Stimulated activated CD4-positive, alpha-beta T cell treated with anti-CD3 and anti-CD28 coated beads, TNF-alpha, amount 100 ng/mL, for 1 hour (primary cell): ENCODE measurements at places on chromosomes 4 and X.

DNA sequence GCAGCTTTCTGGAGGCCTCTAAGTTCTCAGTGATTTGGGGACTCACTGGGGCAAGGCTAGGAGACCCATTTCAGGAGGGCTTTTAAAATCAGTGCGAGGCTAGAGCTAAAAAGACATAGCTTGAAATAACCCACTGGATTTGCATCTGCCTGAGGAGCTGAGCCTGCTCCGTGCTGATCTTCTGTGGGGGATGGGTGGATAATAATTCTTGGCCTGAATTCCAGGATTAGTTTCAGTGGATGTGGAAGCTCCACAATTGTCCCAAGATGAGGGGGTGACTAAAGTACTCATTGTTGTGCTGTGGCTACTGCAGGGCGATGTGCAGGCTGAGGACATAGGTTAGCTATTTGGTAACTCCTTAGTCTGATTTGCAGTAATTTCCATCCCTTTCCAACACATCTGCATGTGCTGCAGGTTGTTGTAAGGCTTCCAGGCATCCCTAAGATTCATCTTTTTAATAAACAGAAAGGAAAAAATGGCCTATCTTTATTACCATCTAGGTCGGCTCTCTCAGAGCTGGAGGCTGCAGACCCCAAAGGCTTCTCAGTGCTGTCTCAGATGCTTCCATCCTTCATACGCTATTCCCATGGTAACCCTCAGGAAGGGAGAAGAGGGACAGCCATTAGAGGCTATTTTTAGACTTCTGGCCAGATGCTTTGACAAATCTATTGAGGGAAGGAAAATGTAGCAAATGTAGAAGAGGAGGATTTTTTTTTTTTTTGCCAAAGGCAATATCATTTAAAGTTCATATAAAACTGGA, 63.4 kb downstream of the GRXCR1 start:
- no peak for DNase-seq

GRCh38 chr4:173834151-173834550, 304.1 kb upstream of the HAND2 start:
- no peak for DNase-seq

DNA sequence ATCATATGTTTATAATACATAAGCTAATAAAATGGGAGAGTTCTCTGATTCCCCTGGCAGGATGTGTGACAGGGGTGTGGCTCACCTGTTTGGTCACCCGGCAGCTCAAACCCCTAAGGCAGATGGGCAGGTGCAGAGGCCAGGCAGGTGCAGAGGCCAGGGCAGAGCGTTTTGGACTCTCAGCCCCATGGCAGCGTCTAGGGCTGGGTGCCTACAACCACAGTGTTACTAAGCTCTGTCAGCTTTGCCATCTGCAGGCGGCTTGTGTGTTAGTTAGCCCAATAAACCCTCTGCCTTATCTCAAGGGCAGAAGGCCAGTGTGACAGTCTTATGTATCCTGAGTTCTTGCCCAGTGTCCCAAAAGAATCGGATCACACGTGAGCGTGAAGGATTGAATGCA, 54.0 kb upstream of the UGT2B15 start:
- no peak for DNase-seq

DNA sequence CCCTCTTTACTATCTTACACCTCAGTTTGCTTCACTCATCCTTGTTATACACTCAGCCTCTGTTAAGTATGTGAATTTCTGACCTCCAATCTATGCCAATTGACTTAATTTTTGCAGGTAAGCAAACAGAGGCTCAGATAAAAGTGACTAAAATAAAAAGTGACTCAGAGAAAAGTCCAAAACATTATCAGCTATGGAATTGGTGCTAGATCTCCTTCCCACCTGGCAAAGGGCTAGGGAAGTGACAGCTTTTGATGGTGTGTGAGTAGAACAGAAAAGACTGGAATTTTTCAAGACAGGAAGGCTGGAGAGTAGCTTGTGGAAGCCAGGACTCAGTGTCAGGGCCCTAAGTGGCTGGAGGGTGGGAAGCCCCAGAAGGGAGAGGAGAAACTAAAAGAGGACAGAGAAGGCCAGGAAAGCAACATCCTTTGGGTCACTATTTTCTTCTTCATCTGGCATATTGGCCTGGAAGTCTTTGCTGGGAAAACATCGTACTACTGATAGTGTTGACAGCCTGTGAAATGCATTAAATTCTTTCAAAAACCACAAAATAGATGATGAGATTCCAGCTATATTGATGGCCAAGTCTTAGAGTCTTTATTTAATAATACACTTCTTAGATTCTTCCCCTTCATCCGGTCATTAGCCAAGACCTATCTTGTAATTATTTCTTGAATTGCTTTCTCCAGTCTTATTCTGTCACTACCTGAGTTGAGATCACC, 392.8 kb downstream of the RAPGEF2 start:
- DNase-seq = no peak

- no peak for DNase-seq
Measured at GRCh38 chr4:122980860-122981259, 58.5 kb upstream of the NUDT6 start.

DNA sequence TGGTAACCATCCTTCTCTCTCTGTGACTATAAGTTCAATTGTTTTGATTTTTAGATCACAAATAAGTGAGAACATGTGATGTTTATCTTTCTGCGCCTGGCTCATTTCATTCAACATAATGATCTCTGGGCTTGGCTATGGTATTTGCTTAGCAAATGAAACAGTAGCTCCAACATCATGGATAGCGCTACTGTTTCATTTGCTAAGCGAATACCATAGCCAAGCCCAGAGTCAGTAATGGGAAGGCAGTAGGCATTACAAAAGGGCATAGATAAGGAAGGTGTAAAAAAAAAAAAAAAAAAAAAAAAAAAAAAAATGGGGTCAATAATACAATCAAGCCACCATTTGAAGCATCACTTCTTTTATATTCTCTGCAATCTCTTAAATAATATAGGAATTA, 469.0 kb upstream of the ATOH1 start:
- no peak for DNase-seq

DNA sequence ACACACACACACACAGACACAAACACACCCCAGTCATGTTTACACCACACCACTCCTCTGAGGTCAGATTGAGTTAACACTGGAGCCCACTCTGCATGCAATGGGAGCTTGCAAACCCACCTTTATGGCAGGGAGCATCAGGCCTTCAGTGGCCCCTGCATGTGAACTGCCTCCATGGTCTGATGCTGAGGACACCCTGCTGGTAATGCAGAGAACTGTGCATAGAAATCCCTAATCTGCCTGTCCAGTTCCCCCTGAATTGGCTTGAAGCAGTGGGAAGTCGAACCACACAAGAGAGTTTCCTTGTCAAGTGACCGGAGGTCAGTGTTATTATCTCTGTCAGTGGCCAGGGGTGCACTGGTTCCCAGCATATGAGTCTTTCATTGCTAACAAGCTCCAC, 59.8 kb downstream of the ANOS1 start:
- no peak for DNase-seq

GRCh38 chr4:146310319-146311021, 96.1 kb downstream of the REELD1 start:
- no peak for DNase-seq

GRCh38 chr4:130043732-130044160, 947.8 kb downstream of the C4orf33 start:
- DNase-seq = no peak
